ENCODE measurements at places on chromosomes 6 and 20.

GRCh38 chr6:157596461-157596860, 215.5 kb downstream of the ZDHHC14 start:
- DNase-seq = no peak

DNA sequence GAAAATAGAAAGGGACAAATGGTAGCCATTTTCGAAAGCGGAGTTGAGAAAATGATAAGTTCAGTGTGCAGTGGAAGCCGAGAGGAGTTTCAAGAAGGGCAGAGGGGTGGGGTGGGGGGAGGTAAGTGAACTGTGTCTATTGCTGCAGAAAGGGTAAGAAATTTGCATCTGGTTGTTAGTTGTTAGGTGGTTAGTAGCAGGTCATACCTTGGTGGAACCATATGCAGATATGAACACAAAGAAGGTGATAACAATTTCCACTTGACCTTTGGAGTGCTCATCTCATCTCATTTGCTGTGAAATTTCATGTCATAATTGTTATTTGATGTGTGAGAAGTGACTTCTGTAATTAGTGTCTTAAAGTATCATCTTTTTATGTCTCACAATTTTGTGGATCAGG, 288.2 kb downstream of the QKI start:
- no peak for DNase-seq

DNA sequence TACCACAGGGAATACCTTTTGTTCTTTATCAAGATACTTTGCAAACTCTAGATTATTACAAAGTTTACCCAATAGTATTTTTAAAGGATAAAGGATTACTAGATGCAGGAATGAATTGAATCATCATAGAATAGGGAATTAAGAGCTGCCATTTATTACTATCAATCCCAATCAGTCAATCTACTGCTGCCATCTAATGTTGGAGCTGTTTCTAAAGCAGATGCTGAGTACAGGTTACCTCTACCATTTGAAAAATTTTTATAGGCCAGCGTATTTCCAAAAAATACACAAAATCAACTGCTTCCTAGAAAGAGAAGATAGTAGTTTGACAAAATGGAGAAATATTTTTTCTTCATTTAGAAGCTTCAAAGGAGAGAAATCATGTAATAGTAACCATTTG, 520.4 kb downstream of the ADGRB3 start:
- no peak for DNase-seq

DNA sequence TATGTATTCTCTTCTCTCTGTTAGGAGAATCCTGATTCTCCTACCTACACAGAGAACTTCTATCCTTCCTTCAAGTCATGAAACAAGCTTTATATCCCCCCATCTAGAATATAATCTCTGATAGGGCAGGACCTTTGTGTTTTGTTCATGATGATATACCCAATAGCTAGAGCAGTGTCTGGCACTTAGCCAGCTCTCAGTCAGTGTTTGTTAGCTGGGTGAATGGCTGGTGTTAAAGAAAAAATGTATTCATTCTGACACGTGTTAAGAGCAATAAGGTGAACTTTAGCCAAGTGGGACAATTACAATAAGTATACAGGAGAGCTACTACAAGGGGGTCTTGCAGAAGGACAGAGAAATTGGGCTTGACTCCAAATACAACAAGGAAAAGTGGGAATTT, 34.3 kb upstream of the TNFRSF21 start:
- no peak for DNase-seq

- DNase-seq = no peak
These were observed 269.3 kb downstream of the DLL1 start for GRCh38 chr6:170021579-170021978.
